Hair follicle dermal papilla cell (primary cell): ENCODE measurements at places on chromosomes 4 and X. TPM values are rescaled to one million over a fixed set of nuclear protein-coding genes. Genes with fewer than 3 reads are reported as not detected.

The LETM1 gene
- total RNA-seq, result 74.6 and 80.8 TPM in 2 replicates

The CT45A2 gene
- total RNA-seq, result not detected in 2 replicates

The VEGFC gene
- 22.8 and 24.7 TPM in 2 replicates for total RNA-seq

The F11 gene
- total RNA-seq, result not detected in 2 replicates

The STARD8 gene
- total RNA-seq, result 5.0 and 8.0 TPM in 2 replicates

The STPG2 gene
- 0.12 and 0.32 TPM in 2 replicates for total RNA-seq

The MAGEC2 gene
- not detected in 2 replicates for total RNA-seq
